Vagina (tissue), 2 donors: ENCODE measurements at places on chromosomes 4 and X.

GRCh38 chr4:147590249-147590920 lies 26.8 kb upstream of the TMEM184C start:
- DNase-seq, result no peak

- DNase-seq, result no peak
Measured at GRCh38 chr4:141465171-141465570, 171.2 kb upstream of the IL15 start.

DNA sequence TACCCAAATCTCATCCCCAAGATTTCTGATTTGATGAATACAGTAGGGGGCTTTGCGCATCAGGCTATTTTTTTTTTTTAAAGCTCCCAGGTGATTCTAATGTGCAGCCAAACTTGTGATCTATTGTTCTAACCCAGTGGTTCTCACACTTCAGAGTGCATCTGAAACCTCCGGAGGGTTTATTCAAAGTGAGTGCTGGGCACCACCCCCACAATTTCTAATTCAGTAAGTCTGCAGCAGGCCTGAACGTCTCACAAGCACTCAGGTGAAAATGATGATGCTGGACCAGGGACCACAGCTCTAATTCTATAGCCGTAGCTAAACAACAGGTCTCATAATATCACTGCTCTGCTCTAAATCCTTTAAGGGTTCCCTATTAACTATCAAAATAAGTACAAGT lies 211.4 kb downstream of the FMR1NB start:
- no peak for DNase-seq

DNA sequence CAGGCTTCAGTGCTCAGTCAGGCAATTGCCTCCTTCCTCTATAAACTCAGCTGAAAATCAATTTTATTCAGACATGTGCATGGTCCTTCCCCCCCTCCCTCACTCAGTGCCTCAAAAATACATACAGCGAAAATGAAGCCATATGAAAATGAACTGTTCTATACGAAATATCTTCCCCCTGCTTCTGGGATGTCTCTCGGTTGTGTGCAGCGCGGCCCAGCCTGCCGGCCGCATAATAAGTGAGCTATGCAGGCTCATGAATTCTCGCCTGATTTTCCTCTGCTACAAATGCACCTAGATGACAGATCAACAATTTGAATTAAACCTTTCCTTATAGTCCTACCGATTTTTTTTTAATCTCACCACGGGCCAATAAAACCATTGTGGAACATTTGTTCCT lies 252.9 kb downstream of the CRLF2 start:
- no peak for DNase-seq

GRCh38 chr4:48493452-48494100 lies 3.5 kb downstream of the ZAR1 start:
- DNase-seq, result no peak

GRCh38 chrX:72069350-72070160 lies 62.2 kb downstream of the RTL5 start:
- DNase-seq, result no peak

GRCh38 chrX:73855546-73855945 lies 292.5 kb downstream of the CHIC1 start:
- DNase-seq, result no peak

DNA sequence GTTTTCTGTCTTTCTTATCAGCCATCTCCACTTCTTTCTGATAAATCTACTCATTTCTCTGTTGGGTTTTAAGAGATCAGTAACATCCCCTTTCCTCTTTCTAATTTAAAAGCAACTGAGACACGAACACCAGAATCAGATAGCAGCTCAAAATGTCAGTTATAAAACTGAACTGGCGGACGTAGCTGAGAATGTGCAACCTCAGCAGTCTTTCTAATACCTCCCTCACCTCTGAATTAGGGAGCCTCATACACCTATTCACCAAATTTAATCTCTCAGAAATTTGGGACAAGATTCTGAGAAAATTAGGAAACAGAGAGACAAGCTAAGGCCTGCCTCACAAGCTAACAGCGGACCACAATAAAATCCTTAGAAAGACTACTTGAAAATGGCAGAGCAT lies 52.0 kb upstream of the ACSL4 start:
- no peak for DNase-seq

GRCh38 chrX:103362474-103362873 lies 6.2 kb downstream of the TCEAL9 start:
- DNase-seq, result no peak

- no peak for DNase-seq
Measured at GRCh38 chr4:40720916-40721315, 28.8 kb upstream of the NSUN7 start.

GRCh38 chr4:144817081-144817480 lies 171.1 kb downstream of the HHIP start:
- DNase-seq, result no peak

GRCh38 chrX:36950495-36951253 lies 57.5 kb upstream of the FAM47C start:
- DNase-seq, result no peak

- DNase-seq, result no peak
Measured at GRCh38 chrX:42992199-42992943, 214.4 kb upstream of the PPP1R2C start.

DNA sequence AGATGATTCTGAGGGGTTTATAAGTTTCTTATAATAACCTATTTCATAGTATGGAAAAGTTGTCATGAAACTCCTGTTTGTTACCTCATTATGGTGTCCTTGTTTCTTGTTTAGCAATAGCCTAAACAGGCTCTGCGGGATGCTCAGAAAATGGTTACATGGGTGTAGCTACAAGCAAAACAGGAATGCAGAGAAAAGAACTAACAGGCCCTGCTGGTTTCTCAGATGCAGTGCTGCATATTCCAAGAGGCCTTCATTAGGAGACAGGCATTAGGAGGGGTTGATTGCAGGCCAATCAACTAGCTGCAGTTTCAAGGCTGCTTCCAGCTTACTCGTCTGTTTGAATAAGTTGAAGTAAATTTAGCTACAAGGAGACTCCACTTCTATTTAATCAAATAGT lies 37.6 kb upstream of the HPGD start:
- DNase-seq, result no peak

GRCh38 chr4:8177552-8177951 lies 18.9 kb upstream of the ABLIM2 start:
- DNase-seq, result no peak

DNA sequence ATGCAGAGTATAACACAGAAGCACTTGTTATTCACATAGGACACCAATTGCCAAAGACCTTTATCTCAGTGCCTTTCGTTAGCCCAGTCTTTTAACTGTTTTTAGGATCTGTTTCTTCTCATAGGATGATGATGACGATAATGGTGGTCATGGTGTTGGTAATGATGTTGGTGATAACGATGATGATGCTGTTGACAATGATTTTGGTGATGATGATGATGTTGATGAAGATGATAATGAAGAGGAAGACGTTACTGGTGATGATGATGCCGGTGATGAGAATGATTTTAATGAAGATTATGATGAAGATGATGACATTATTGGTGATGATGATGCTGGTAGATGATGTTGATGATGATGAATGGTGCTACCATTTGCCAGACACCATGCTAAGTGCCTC lies 29.8 kb downstream of the LDB2 start:
- DNase-seq, result no peak

GRCh38 chr4:174177536-174177935 lies 105.9 kb downstream of the FBXO8 start:
- no peak for DNase-seq

GRCh38 chr4:183926950-183927349 lies 21.8 kb downstream of the STOX2 start:
- no peak for DNase-seq

DNA sequence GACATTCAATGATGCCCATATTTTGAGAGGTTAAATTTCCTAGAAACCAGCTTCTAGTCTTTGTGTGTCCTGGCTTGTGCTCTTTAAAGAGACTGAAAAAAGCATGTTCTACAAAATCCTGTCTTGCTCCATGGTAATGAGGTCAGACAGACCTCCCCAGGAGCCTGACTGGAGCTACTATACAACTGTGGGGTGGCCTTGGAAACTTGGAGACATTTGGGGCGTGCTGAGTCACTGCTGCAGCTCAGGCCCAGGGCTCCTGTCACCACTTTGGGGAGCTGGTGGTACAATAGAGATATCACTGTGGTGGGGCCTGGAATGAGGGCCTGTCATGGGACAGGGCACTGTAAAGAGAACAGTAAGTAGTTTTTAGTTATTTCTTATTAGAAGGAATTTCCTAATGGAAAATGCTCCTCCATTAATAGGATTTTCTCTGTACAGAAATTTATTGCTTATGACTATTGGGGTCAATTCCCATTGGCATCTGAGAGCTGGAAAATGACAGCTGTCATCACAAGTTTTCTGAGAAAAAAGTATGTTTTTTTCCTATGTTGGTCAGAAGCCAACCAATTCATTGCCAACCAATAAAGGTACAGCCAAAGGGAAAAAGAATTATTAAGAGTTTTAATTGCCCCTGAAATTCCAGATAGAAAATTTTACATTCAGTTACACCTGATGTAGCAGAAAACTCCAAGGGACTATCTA lies 207.4 kb upstream of the JADE1 start:
- DNase-seq, result no peak

DNA sequence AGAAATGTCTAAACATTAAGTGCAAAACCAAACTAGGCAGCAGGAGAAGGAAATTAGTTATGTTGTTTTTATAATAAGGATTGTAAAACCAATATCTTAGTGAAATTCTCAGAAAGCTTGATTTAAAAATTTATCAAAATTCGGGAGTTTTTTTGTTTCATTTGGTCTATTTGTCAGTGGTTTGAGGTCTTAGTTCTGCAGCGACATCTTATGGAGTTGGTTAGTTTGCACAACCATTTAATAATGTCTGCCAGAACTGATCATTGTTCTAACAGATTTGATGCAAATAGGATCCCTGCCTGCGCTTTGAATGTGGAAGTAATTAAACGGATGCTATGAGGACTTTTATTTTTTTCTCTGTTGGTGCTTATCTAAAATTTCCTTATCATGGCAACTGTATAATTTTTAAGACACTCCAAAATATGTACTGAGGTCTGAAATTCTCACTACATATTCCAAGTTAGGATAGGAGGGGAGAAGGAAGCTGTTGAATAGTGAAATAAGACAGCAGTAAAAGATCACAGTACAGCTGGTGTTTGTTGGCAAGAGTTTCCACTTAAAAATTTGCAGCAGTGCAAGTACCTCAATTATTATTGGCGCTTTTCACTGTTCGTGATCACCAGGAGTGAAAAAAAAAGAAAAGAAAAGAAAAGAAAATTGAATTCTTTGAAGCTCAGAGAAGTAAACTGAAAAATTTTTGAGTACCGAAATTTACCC lies 2521.4 kb downstream of the ARAP2 start:
- no peak for DNase-seq

GRCh38 chr4:114598191-114599121 lies at the start of gene UGT8:
Gene UGT8, plus strand, starts transcription at chr4:114598807. Its CDS starts 24,074 bp downstream, at chr4:114622881.
- no peak for DNase-seq

- DNase-seq, result no peak
Measured at GRCh38 chr4:124980276-124980752, 267.8 kb upstream of the ANKRD50 start.
